Activated naive CD8-positive, alpha-beta T cell treated with anti-CD3 and anti-CD28 coated beads for 36 hours (primary cell): ENCODE measurements at places on chromosomes 1 and 21. TPM values are rescaled to one million over a fixed set of nuclear protein-coding genes. Genes with fewer than 3 reads are reported as not detected.

The GATAD2B gene
- 53.1 TPM for total RNA-seq

- peaks cover 7% of the 10 kb centered on the region for H3K27me3 ChIP-seq
- H3K4me1 ChIP-seq = peaks cover 21% of the 10 kb centered on the region
- DNase-seq = no peak
- H3K36me3 ChIP-seq = no peaks in the 10 kb centered on the region
These were observed 24.2 kb upstream of the EYA3 start for GRCh38 chr1:28112388-28113241.

DNA sequence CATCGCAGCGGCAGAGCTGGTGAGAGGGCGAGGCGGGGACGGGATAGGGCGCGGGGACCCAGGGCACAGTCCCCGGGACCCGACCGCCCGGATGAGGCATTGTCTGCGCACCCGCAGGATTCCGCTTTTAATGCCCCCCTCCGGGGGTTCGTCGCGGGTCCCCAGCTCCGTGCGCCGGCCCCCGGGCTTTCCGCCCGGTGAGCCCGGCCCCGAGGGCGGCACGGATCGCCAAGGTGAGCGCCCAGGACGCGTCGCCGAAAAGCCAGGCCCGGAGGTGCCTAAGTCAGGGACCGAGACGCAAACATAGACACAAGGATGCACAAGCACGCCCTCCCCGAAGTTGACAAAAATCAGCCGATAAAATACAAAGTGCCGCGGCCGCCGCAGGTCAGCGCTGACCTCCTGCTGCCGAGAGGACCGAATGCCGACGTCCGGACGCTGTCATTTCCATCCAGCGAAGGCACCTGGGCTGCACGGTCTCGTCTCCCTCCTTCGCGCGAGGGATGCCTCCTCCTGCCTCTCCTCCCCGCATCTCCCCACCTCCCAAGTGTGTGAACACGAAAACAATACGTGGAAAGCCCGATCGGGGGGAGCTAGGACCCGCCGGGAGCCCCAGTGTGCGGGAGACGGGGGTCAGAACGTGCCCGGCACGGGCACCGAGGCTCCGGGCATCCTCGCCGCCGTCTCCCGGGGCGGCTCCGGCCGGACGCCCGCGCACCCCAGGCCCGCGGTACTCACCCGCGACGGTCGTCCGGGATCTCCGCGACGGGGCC is 101.1 kb upstream of the SOD1 start:
- peaks cover 44% of the 10 kb centered on the region for H3K4me1 ChIP-seq
- peak overlapping the region; percentile 78 for H3K4me3 ChIP-seq
- H3K27ac ChIP-seq = no peak overlapping the region
- H3K36me3 ChIP-seq = peaks cover 9% of the 10 kb centered on the region

DNA sequence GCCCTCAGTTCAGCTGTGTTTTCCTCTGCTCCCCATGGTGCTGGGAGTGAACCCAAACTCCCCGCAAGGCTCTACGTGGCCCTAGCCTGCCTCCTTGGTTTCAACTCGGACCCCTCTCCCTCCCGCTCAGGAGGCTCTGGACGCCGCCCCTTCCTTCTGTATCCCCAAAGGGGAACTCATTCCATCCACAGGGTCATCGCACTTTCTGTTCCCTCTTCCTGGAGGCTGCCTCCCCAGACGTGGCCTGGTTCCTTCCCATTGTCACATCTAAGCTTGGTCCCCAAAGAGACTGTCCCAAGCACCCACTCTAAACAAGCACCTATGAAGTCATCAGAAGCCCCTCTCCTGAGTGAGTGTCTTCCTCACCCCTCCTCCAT is 10.9 kb downstream of the KCNAB2 start:
- no peak overlapping the region for H3K27ac ChIP-seq

DNA sequence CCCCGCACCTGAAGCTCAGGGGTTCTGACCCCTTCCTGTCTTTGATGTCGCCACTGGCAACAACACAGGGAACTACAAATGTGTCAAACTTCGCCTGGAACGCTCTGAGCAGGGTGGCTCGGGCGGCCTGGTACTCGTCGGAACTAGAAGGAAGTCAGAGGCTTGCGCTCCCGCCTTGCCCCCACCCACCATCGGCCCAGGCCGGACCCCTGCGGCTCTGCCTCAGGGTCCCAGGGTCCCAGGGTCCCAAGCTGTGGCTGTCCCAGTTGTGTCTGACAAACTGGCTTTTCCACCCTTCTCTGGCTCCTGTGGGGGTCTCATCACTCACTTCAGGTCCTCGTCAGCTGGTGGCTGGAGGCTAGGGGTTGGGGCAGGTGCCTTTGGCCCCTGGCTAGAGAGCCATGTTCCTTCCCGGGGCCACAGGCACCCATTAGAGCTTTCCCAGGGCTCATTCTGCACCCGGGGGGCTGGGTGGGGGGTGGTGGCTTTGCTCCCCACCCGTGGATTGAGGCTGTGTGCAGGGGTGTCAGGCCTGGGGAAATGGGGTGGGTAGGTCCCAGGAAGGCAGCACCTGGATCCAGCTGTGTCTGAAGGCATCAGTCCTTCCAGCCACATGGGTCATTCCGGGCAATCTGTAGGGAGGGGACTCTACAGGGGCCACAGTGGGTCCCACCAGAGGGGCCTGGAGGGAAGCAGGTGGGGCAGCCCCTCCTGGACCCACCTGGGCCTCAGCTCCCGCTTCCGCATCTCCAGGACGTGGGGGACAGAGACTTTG is 8.0 kb upstream of the TMEM52 start:
- H3K36me3 ChIP-seq = no peaks in the 10 kb centered on the region
- H3K4me1 ChIP-seq = no peaks in the 10 kb centered on the region
- H3K4me3 ChIP-seq = no peak overlapping the region
- H3K27ac ChIP-seq = no peak overlapping the region

DNA sequence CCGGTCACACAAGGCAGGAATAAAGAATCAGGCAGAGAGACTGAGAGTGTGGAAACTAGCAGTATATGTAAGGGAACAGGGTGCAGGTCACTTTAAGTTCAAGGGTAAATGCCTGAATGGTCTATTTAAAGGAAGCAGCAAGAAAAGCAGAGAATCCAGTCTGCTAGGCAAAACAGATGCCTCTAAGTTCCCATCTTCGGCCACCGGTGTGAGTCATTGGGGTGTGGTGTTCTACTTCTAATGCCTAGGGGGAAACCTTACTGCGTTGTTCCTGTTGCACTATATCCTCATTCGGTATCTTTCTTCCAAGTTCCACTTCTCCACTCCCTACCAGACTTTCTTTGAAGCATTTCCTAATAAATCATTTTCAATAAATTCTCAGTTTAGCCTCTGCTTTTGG is 259.9 kb downstream of the HHIPL2 start:
- no peak for DNase-seq
- H3K27ac ChIP-seq = no peak overlapping the region
- no peaks in the 10 kb centered on the region for H3K36me3 ChIP-seq
- no peaks in the 10 kb centered on the region for H3K4me1 ChIP-seq
- no peak overlapping the region for H3K4me3 ChIP-seq
- H3K27me3 ChIP-seq = no peaks in the 10 kb centered on the region

DNA sequence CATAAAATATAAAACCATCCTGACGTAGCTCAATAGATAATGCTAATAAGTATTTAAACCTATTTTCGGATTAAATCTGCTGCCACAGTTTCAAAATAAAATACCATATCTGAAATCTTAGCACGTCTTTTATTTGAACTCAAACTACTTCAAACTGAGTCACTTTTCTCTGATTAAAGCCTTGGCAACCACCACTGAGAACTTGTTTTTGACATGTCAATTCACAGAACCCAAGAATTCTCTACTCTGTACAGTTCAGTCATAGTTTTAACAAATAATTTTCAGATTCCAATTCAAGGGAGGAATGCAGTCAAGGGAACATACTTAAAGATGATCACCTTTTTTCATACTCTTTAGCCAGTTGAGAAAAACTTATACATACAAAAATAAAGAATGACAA is 643.2 kb downstream of the KCNT2 start:
- H3K36me3 ChIP-seq = no peaks in the 10 kb centered on the region
- DNase-seq = no peak
- no peaks in the 10 kb centered on the region for H3K4me1 ChIP-seq
- H3K27me3 ChIP-seq = no peaks in the 10 kb centered on the region

DNA sequence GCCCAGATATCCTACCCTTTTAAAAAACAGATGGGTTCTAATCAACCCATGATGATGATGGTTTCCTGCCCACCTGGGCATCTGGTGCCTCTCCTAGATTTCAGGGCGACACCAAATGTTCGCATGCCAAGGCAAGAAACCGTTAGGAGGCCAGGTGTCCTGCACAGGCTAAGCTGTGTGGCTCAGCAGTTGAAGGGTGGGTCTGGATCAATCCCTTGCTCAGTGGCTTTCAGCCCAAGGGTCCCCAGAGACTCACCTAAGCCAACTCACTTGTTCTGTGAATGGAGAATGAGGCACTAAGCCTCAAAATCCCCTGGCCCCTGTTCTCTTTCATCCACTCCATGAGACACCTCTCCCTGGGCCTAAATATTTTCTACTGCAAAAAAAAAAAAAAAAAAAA is 169.1 kb upstream of the EDN2 start:
- H3K27me3 ChIP-seq = no peaks in the 10 kb centered on the region
- no peak overlapping the region for H3K27ac ChIP-seq
- no peak for DNase-seq
- H3K36me3 ChIP-seq = peaks cover 62% of the 10 kb centered on the region

DNA sequence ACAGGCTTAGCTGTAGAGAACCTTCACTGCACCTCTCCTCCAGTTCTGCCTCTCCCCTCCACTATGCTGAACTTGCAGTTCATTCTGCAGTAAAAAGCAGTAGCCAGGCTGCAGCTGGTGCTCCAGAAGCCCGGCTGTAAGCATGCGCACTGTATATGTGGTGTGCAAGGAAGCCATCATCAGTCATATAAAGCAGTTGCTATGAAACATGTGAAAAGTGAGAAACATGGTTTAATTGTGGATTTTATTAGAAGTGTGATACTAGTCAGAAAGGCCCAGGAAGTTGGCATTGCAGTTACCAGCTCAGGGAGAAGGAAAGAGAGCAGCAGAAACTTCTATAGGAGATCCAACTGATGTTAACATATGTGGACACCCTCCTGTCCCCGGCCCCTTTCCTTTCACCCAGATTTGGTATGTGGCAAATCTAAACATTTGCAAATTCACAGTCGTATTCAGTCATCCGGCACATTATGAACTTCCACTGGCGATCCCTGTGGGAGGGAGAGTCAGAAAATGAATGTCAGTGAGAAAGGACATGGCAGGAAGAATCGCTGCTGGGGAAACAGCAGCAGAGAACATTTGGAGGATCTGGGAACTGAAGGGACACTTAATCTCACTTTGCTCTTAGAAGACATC is 32.8 kb downstream of the DPT start:
- H3K4me1 ChIP-seq = no peaks in the 10 kb centered on the region
- no peak overlapping the region for H3K4me3 ChIP-seq
- no peaks in the 10 kb centered on the region for H3K36me3 ChIP-seq

GRCh38 chr1:154813300-154813816 is 56.7 kb downstream of the KCNN3 start:
- DNase-seq = no peak
- no peak overlapping the region for H3K4me3 ChIP-seq
- H3K27me3 ChIP-seq = no peaks in the 10 kb centered on the region
- no peak overlapping the region for H3K27ac ChIP-seq

DNA sequence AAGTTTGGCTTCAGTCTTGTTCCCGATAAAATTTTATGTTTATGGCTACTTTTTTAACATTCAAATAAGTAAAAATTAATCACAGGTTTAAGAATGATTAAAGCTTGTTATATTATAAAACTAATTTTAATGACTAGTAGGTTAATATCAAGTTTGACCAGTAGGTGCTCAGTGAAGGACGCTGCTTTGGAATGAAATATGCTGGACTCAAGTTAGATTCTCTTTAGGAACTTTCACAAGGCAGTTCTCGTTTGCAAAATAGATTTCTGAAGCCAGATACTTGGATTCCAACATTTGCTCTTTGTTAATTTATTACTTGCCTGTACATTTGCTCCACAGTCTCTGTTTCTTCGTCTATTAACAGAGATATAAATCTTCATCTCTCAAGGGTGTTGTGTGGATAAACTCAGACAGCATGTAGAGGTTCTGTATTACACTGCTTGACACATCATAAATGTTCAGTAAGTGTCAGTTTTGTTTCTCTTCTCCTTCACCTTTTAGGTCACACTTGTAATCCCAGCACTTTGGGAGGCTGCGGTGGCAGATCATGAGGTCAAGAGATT is 432.8 kb upstream of the CHRM3 start:
- DNase-seq = no peak
- H3K4me1 ChIP-seq = no peaks in the 10 kb centered on the region
- H3K27me3 ChIP-seq = no peaks in the 10 kb centered on the region
- no peak overlapping the region for H3K27ac ChIP-seq
